ENCODE measurements at places on chromosomes 4 and X.

GRCh38 chrX:137574784-137575293, 8.9 kb downstream of the ZIC3 start:
- DNase-seq: no peak

- DNase-seq: peak; percentile 36
Measured at GRCh38 chrX:65706041-65706828, 38.8 kb downstream of the MSN start.

DNA sequence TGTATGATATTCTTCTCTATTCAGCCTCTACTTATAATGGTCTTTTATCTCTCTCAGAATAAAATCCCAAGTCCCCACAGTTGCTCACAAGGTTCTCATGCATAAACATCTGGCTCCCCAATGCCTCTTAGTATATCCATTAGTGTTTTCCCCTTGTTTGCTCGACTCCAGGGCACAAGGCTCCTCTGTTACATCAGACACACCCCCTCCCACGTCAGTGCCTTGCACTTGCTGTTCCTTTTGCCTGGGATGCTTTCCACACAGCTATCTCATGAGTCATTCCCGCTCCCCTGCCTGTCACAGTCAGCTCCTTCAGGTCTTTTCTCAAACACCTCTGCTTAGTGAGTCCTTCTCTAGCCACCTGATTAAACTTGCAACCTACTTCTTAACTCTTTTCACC, 260.2 kb downstream of the IL1RAPL1 start:
- no peak for DNase-seq

DNA sequence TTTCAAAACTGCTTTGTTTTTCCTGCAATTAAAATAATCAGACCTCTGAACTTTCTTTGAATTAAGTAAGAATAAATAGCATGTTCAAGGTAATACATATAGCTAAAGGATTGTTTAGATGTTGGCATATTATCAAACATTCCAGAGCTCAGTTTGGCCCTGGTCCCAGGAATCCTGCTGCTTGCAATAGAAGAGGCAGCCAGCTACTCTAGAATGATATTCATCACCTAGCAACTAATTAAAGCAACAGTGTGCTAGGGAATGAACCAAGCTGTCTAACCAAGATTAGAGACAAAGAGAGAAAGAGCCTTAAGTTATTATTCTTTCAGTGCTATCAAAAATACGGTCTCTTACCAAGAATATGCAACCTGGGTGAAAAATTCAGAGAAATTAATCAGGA, 460.9 kb downstream of the GABRG1 start:
- DNase-seq: no peak

DNA sequence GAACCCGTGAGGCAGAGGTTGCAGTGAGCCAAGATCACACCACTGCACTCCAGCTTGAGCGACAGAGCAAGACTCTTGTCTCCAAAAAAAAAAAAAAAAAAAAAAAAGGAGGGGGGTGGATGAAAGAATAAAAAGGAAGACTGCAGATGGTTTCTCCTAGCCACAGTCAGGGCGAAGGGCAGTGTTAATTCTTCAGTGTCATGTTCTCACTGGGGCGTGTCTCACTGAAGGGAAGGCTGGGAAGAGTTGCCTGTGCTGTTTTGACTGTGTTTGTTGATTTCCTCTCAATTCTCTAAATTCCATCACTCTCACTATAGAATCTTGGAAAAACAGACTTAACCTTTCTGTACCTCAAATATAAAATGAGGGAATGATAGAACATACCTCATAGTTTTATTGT, 71.6 kb upstream of the DHX15 start:
- DNase-seq: no peak

DNA sequence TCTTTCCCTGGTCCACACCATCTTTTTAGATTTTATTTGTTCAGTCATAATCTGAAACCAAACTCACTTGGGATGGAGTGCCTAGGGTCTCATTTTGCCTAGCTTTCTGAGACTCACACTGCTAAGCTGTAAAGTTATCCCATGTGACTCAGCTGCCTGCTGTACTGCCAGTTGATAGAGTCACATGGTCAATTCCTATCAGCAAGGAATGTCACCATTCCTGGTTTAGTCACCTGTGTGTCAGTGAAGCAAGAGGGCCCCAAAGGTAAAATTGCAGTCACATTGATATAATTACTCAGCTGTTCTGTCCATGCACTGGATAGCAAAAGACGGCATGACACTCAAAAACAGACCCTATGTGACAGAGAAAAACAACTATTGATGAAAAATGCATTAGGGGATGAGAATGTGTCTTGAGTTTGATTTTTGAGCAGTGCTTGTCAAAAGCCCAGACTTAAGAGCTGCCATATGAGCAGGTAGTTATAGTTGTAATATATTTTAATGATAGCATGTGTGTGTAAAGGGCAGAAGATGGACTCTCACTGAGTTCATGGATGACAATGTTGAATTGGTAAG, 413.2 kb downstream of the PPARGC1A start:
- DNase-seq: no peak

DNA sequence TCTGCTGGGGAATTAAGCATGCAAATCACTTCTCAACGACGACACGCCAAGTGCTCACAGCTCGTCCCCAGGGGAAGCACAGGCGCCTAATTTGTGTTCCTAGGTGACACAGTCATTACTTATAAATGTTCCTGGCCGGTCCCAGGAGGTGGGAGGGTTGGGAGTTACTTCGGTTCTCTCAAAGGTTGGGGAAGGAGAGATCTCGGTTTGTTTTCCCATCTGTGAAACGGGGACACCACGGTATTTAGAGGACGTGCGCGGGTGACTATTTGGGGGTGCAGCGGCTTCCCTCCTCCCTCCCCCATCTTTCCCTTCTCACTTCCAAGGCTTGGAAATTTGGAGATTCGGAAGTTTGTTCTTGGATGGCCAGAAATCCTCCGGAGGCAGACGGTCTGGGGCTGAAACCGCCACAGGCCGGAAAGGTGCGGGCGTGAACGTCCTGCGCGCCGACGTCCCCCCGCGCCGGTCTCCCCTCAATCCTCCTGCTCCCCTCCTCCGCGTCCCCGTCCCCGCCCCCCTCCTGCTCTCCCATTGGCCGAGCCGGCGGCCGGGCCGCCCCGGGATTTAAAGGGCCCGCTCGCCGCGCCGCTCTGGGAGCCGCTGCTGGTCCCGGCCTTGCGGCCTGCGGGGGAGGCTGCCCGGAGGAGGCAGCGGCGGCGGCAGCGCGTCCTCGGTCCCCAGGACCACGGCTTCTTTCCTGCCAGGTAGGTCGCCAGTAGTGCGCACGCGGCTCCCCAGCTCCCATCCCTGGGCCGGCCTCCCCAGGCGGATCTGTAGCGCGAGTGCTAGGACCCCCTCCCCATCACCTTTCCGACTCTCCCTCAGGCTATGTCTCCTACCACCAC, at the start of gene PORCN:
TSS of gene PORCN (plus strand) at position 593 of the 845 bp plus-strand sequence. CDS start 829 bp downstream, outside the sequence.
- DNase-seq: peak; percentile 79

GRCh38 chr4:171847751-171848150, 34.5 kb downstream of the GALNTL6 start:
- DNase-seq: no peak
